ENCODE measurements at places on chromosomes 3 and 15. TPM values are rescaled to one million over a fixed set of nuclear protein-coding genes. Genes with fewer than 3 reads are reported as not detected.

The THAP10 gene
- 5.8 TPM for total RNA-seq

The LRRC57 gene
- 13.9 TPM for total RNA-seq

The FBXW12 gene
- not detected for total RNA-seq

The MOBP gene
- not detected for total RNA-seq

The RAB6B gene
- total RNA-seq = 2.5 TPM

Data from A549 treated with ZK216348 at 1 μM for 4 hours (cell line).